MV-4-11 (cell line): ENCODE measurements at places on chromosomes 6 and 20.

GRCh38 chr6:164098857-164099267 is 684.3 kb downstream of the QKI start:
- peak; percentile 57 for DNase-seq

DNA sequence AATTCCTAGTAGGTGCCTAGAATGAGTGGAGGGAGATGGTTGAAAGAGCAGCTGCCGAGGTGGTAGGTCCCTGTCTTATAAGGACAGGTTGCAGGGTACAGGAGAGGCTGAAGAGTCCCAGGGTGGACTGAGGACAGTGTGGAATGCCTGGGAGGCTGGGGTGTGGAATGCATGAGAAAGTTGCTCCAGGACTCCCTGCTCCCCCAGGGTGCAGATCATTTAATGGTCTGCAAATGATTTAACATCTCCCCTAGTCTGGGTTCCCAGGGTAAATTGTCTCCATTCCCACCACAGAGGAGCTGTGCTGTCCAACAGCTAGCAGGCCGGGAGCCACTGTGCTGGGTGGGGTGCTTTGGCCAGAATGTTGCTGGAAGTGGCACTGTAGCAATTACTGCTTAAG is 76.0 kb downstream of the CD83 start:
- no peak for DNase-seq

- DNase-seq: no peak
Observed at GRCh38 chr6:152701863-152702401, 4.2 kb downstream of the MYCT1 start.

DNA sequence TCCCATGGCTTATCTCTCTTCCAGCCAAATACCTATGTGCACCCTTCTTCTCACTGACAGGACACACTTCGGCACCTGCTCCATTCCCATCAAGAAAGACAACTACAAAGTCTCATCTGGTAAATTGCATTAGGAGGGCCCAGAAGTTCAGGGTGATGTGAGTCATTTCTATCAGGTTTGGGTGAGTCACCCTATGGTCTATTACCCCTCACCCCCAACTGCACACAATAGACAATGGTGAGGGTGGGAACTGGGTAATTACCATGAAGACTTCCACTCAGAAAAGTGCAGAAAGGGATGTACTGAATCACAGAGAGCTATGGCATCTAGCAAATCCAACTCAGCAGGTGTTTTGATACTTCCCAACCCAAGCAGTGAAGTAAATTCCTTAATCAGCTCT is 54.8 kb downstream of the OPN5 start:
- DNase-seq: no peak

GRCh38 chr6:116872771-116873170 is 4.3 kb upstream of the RFX6 start:
- DNase-seq: no peak

GRCh38 chr6:39173270-39173669 is 56.0 kb downstream of the KCNK5 start:
- DNase-seq: peak; percentile 94

GRCh38 chr6:31588871-31589650 is 3.0 kb downstream of the LST1 start:
- no peak for DNase-seq

- DNase-seq: no peak
Observed at GRCh38 chr6:160428069-160428430, 79.9 kb downstream of the SLC22A3 start.

DNA sequence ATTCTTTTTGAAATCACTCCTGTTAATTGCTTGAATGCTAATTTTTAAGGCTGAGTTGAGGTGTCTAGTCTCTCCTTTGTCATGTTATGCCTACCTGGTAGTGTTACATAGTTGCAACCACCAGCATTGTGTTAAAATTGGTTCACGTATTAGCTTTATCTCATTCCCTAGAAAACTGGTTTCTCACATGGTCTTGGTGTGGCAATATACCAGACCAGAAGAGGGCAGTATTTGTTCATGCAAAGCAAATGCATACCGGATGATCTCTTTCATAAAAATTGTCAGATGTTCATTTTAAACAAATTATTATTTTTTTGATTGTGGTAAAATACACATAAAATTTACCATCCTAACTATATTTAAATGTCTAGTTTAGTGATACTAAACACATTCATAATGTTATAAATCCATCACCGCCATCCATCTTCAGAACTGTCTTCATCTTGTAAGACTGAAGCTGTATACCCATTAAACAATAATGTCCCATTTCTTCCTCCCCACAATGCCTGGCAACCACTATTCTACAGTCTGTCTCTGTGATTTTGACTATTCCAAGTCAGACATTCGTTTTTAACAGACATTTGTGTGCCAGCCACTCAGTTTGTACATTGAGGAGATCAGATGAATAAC is 92.8 kb downstream of the ATRN start:
- DNase-seq: peak; percentile 51

DNA sequence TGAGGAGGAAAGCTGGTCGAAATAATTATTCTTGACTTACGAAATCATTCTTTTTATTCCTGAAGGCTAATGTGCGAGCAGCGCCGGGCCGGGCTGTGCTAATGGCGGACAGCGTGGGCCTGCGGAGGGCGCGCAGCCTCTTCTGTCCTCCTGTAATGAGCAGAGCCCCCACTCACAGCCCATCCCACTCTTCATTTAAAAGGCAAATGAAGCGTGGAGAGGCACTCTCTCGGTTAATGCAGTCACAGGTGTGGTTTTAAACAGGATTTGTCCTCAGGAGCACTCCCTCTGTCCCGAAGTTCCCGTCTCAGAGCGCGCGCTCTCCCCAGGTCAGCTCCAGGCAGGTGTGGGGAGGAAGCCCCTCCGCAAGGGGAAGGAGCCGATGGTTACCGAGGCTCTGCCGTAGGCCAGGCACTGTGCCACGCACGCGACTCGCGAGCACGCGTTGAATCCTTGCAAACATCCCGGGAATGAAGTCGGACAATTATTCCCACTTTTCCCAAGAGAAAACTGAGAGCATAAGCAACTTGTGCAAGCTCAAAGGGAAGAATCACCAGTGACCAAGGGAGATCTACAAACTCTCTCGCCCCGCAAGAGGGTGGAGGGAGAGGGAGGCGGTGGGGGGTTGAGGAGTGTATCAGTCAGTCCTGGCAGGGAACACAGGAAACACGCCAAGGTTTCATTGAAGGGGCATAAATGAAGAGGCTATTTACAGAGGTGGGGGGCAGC is 35.5 kb upstream of the ZFAND3 start:
- DNase-seq: no peak

GRCh38 chr20:13632431-13632830 is 6.3 kb downstream of the TASP1 start:
- DNase-seq: no peak

DNA sequence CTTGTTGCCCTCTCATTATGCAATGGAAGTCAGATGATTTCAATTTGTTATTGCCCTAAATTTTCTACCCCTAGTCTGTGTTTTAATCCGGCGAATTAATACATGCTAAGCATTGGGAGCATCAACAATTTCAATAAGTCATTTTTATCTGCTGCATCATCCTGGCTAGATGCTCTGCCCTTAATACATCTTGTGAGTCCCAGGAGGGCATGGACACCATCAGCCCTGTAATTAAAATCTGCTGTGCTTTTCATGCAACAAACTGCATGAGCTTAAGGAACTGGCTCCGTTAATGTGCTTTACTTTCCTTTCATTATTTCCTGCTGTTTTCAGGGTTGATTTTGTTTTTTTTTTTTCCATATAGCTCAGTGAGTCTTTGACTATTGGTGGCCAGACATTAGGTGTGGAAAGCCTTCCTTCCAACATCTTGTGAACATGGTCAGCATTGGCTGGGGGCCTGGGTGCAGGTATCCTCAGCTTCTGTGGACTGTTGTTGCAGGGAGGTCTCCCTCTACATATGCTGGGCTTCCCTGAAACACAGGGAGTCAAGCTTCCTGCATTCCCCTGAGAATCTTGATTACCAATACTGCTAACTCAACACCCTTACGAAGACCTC is 8.5 kb upstream of the PBOV1 start:
- no peak for DNase-seq

DNA sequence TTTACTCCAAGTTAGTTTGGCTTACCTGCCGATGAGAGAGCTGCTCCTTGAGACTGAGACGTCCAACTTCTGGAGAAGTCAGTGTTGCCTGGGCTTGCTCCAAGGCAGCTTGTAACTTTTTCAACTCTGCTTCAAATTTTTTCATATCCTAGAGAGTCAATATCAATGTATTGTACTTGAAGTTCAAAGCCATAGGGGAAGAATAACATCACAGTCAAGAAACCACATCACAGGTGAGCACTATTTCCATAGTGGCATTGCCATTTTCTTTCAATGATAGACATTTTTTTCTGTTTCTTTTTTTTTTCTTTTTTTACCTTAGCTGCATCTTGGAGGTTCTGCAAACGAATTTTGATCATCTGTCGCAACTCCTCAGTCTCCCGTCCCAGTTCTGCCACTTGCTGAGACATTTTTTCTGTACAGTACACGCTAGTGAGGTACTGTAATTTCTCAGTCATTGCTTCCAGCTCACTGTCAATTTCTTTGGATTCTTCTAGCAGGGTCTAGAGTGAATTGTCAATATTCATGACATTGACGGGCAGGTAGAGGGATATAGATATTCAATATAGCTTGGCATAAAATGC is 326.7 kb downstream of the SYNE1 start:
- no peak for DNase-seq

GRCh38 chr20:35883778-35884540 is 70.3 kb downstream of the SCAND1 start:
- peak; percentile 34 for DNase-seq

DNA sequence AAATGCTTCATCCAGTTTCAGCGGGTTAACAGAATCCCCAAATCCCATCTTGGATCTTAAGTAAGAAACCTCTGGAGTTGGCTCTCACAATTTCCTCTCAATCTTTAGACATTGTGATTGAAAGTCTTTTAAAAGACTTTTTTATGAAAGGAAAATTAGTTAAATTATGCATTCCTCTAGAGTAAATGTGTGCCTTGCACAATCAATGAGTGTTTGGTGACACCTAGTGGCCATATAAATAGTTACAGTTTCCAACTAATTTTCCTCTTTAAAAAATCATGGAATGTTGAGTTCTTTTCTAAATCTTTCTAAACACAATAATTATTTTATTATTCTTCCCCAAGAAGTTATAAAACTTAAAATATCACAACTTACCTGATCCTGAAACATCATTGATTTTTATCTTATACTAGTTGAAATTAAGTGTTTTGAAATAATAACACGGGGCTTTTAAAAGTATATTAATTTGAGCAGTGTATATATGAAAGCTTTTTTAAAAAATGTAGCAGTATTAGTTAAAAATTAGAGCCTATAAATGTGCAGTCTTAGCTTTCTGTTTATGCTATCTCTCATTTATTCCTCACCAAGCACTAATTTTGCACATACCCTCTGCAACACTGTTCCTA is 66.4 kb downstream of the PKHD1 start:
- no peak for DNase-seq

- DNase-seq: no peak
Observed at GRCh38 chr6:146999766-147000165, 204.5 kb upstream of the STXBP5 start.

GRCh38 chr6:88574651-88575050 is 388.8 kb downstream of the RNGTT start:
- DNase-seq: no peak

DNA sequence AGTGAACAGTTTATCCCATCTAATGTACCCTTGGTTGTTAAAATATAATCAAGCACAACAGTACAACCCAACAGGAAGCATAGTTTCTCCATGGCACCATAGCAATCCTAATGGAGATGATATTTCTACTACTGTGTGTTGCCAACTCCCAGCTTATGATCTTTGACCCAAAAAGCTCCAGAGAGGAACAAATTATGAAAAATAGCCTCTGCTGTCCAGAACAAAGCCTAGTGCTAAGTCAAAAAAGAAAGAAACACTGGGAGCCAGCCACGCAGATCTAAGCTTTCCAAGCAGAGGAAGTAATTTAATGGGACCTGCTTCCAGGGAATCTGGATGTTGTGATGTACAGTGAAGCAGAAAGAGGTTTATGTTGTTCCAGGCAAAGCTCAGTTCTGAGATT is 52.2 kb upstream of the TASP1 start:
- no peak for DNase-seq

DNA sequence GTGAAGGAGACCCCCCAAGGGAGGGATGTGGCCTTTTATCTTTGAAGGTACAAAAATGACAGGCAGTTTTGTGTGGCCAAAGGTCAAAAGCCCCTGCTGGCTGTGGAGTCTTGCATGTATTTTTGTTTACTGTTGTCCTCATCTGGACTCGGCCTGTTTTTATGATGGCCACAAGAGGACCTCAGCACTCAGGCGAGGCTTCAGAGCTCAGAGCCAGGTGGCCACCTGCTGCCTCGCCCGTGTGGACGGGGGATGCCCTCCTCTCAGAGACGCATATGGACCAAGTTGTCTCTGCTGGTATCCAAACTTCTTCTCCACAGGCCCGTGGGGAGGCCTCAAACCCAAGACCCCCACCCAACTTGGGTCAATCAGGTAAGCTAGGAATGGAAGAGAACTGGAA is 118.2 kb downstream of the DACT2 start:
- no peak for DNase-seq

DNA sequence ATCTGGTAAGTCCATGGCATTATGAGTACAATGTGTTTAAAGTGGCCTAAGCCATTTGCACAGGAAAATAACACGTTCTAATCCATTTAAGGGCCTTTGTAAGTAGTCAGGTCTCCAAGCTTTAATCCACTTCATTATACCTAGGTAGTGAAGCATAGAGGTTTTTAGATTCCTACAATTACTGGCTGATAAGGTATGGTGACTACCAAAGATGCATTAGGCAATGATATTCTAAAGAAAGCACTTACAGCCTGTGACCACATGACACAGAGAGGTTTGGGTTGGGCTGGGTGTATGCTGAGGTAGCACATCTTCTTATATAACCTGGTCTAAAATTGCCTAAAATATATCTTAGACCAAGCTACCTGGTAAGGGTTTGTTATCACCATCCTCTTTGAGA is 504.4 kb downstream of the TFAP2B start:
- DNase-seq: no peak

DNA sequence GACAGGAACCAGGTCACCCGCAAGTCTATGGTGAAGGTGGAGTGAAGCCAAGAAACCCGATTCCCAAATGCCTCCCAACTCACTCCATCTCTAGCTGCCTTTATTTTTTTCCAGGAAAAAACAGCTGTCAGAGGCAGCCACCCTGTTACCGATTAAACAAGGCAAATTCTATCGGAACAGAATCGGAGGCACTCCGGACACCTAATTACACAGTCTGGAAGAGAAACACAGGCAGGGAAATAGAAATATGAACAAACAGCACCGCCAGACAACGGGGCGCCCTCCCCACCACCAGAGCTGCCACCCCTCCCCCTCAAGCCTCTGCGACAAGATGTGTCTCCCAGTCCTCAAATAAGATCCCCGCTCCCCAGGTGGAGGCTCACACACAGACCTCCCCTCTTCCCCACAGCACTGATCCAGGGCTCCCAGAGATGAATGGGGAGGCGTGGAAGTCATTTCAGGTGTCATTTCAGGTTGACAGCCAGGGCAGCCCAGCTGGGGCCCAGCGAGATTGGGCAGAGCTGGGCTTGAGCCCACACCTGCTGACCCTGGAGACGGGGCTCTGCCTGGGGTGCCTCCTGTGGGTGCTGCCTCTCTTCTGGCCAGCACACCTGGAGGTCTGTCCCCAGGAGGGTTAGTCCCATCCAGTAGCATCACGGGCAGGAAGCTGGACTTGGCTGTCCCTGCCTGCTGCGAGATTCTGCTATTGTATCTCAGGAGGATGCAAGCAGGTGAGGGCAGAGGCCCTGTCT is 19.8 kb upstream of the VSTM2L start:
- DNase-seq: no peak
